ENCODE measurements at places on chromosomes 1 and 21. TPM values are rescaled to one million over a fixed set of nuclear protein-coding genes. Genes with fewer than 3 reads are reported as not detected.

DNA sequence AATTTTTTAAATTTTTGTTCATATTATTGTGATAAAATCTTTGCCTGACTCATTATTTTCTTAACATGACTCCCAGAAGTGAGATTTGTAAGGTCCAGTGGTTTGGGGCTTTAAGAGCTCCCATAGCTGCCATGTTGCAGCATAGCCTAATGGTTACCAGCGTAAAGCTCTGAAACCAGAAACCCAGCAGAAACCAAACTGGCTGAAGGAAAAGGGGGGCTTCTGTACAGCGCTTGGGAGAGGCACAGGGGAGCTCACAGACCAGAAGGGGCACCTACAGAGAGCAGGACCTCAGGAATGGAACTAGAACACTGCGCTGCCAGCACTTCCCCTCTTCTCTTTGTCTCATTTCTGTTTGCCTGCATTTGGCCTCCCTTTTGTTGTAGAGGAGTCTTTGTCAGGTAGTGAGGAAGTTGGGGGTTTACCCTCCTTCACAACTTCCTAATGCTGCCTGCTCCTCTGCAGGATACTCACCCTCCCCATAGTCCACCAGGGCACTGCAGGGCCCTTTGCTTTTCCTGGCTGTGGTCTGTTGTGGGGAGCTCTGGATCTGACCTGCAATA lies 2.6 kb upstream of the PYCR2 start:
- DNase-seq, result no peak

- DNase-seq, result no peak
These were observed 164.2 kb downstream of the PPIAL4G start for GRCh38 chr1:148318904-148319242.

GRCh38 chr1:60343736-60344135 lies 270.2 kb upstream of the C1orf87 start:
- DNase-seq, result no peak

GRCh38 chr1:65371544-65371943 lies 48.9 kb upstream of the LEPR start:
- DNase-seq, result no peak

Gene PLD5
- not detected for total RNA-seq

DNA sequence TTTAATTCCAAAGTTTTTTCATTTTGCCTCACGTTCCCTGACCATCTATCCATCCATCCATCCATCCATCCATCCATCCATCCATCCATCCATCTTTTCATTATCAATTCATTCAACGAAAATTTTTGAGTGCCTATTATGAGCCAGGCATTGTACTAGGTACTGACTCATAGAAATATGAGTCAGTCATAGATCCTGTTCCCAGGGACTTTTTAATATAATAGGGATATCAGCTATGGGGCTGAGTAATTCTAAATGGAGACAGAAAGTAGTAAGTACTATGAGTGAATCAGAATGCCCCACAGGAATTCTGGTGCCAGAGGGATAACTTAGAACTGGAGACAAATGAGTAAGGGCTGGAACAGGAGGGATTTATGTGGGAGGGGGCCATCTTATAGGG lies 49.8 kb upstream of the GNG12 start:
- DNase-seq, result no peak

Data from thyroid gland (tissue), 4 donors.